ENCODE measurements at places on chromosomes 3 and 15.

GRCh38 chr3:24046214-24046613 is 101.1 kb downstream of the NR1D2 start:
- no peak for DNase-seq

DNA sequence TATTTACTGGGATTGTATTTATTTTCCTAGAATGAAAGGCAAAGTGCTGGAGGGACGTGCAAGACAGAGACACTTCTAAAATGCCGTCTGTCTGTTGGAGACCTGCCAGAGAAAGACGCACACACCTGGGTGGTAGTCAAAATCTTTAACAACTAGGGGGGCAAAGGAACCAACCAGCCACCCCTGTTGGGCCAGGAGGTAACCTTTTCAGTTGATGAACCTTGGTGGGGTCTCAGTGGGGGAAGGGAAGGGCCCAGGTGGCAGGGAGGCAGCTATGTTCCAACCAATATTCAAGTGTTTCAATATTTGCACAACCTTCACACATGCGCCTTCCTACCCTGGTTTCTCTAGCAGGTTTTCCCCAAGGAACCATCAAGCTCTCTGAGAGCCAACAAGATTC is 99.0 kb downstream of the MEGF11 start:
- no peak for DNase-seq

DNA sequence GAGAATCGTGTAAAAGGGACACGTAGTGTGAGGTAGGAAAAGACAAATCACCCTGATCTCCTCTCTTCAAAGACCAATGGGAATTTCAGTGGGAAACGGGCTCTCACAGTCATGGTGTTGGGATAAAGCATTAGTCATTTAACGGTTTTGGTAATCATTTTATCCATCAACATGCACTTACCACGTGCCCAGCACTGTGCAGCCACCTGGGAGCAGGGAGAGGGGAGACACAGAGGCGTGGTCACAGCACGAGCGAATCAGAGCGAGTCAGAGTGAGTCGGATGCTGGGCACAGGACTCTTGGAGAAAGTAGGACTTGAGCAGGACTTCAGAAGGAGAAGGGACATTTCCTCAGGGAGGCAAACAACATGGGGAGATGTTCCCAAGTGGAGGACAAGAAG is 130.8 kb downstream of the MINAR1 start:
- DNase-seq, result no peak

- no peak for DNase-seq
Measured at GRCh38 chr3:110579840-110580550, 491.6 kb upstream of the NECTIN3 start.

DNA sequence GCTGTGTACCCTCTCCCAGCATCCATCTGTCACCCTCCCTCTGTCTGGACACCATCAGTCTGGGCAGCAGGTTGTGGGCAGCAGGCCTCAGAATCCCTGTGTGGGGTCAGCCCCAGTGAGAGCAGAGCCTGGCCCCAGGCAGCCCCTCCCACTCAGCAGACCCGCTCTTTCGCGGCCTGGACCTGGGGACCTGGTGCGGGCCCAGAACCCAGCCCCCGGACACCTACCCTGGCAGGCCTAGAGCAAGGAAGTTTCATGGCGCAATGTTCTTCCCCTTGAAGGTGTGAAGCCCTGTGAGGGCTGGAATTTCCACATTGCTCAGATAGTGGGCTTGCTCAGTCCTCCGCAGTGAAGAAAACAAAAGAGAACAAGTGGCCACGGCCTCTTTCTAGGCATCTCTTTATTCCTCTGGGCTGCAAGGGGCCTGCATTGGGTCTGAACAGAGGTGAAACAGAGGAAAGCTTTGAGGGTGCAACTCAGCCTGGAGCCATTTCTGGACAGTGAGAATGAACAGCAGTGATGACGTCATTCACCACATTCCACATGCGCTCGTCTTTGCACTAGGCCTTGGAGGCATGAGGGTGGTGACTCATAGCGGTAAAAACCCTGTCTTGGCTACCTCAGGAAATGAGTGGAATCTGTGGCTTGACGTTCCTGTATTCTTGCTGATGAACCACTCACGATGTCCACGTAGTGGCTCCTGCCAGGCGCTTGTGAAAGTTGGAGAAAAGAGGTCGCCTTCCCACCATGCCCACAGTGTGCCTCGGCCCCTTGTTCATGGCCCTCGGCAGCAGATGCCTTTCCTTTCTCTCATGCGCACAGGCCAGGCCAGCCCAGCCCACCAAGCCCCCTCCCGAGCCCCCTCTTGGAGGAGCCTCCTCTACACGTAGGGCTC is 66.1 kb downstream of the SLC30A4 start:
- DNase-seq, result peak; percentile 96

GRCh38 chr15:58924327-58924726 is 9.2 kb downstream of the SLTM start:
- DNase-seq, result peak; percentile 21

DNA sequence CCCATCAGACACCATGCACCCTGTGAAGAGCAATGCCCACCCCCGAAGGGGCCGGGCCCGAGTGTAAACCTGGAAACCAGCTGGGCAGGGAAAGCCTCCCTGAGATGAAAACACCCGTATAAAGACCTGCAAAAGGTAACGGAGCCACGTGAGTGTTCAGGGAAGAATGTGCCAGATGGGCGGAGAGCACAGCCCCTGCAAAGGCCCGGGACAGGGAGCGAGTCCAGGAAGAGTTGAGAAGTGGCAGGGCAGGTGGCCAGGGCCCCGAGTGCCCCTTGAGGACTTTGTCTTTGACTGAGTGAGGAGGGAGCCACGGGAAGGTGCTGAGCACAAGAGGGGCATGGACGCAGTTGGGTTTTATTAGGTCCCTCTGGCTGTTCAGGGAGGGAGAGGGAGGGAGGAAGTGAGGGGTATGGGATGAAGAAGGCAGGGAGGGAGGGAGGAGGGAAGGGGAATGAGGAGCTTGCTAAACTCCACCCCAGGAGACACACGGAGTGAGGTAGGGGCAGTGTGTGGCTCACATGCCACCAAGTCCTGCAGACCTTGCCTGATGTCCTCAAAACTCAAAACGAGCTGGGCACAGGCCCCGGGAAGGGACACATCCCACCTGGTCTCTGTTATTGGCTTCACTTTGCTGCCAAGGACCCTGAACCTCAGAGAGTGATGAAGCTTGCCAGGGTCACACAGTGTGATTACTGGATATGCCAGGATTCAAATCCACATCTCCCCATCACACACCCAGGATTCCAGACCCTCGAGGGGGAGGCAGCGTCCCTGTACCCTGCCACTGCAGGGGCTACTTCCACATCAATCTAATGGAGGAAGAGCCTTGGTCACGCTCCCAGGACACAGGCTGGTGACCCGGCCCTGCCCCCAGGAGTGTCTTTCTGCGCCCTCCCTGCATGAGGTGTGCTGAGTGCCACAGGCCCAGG is 49.1 kb upstream of the IQSEC1 start:
- DNase-seq, result no peak

- no peak for DNase-seq
Measured at GRCh38 chr3:73215281-73215680, 153.8 kb downstream of the EBLN2 start.

- no peak for DNase-seq
Measured at GRCh38 chr15:89504166-89504565, 7.8 kb upstream of the RHCG start.

DNA sequence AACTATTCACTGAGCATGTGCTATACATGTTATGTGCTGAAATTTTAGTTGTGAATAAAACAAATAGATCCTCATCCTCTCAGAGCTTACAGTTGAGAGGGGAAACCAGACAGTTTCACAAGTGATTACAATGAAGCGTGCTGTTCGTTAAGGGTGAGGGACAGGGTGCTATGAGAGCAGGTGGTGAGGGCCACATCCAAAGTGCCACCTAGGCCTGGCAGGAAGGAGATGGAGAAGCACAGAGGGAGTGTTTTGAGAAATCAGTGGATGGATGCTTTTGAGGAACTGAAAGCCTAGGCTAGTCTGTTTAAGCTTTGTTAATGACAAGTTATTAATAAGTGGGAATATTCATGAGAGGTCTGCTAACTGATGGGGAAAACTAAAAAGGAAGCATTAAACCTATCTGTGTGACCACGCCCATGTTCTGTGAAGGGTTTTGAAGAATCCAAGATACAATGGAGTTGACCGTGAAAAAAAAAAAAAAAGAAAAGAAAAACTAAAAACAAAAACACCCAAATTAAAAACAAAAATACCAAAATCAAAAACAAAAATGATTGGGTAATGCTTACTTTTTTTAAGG is 7.3 kb downstream of the MCTP2 start:
- peak; percentile 28 for DNase-seq

DNA sequence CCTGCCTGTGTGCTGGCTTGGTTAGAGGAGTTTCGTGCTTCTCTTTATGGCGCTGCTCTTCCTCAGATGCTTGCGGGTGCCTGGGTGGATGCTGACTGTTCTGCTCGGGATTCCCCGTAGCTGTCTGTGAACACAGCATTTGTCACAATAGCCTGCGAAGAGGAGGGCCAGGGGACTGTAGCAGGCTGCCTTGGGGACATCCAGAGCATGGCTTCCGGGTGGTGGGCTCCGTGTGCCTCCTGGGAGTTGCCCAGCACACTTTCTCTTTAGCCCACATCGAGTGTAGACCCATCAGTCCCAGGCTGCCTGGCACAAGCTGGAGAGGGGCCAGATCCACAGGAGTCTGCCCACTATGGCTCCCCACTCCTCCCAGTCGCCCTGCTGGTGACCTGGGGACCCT is 22.4 kb downstream of the LRRK1 start:
- no peak for DNase-seq

GRCh38 chr3:57682284-57682683 is 10.6 kb downstream of the DENND6A start:
- DNase-seq, result no peak

Measured in NB4 (cell line).